ENCODE measurements at places on chromosomes 13 and 19. TPM values are rescaled to one million over a fixed set of nuclear protein-coding genes. Genes with fewer than 3 reads are reported as not detected.

Gene LCP1
- polyA plus RNA-seq: 2.0 TPM

Gene CD22
- polyA plus RNA-seq: 0.32 TPM

Gene CYP4F11
- polyA plus RNA-seq: 0.08 TPM

Gene NANOS3
- polyA plus RNA-seq: not detected

Gene RNF6
- polyA plus RNA-seq: 20.2 TPM

Gene NLRP9
- not detected for polyA plus RNA-seq

Gene ELAVL1
- polyA plus RNA-seq: 41.4 TPM

GRCh38 chr13:25980255-25980654 lies 71.6 kb downstream of the SHISA2 start:
- DNase-seq: no peak

GRCh38 chr19:34348899-34349487 lies 16.0 kb upstream of the GPI start:
- no peak for DNase-seq

DNA sequence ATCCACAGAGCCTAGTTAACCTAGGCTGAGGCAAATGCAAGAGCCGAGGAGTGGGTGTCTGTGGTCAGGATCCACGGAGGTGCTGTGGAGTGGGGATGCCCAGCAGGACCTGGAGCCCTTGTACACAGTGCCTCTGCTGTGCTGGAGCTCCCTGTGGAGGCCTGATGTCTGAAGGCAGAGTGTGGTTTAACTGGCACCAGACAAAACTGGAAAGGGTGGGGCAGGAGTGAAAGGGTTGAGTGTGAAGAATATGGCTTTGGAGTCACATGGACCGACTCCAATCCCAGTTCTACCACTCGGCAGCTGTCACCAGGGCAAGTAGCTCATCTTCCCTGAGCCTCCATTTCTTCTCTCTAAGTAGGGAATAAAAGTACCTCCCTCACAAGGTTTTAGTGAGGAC lies 60.3 kb upstream of the GPR12 start:
- DNase-seq: no peak

GRCh38 chr13:19881641-19882040 lies 18.2 kb upstream of the ZMYM5 start:
- DNase-seq: no peak

DNA sequence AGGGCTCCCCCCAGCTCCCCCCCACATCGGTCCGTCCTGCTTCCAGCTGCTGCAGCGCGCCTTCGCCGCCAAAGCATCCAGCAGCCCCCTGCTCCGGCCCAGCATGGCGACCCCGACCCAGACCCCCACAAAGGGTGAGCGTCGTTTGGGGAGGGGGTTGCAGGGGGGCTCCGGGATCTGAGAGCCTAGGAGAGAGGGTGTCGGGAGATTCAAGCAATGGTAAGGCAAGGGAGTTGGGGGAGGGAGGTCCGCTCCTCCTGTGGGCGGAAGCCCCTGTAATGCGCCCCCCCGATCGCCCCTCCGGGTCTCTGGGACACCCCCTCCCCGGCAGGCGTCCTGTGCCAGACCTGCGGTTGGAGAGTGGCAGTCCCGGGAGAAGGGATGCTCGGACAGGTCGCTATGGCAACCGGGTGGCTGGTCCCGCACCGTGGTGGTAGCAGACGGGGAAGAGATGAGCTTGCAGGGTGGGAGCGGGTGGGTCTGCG lies at the start of gene FXYD7:
Gene FXYD7, plus strand, starts transcription at position 25 of the 485 bp plus-strand sequence. Its CDS starts 79 bp downstream, at position 104.
- no peak for DNase-seq

DNA sequence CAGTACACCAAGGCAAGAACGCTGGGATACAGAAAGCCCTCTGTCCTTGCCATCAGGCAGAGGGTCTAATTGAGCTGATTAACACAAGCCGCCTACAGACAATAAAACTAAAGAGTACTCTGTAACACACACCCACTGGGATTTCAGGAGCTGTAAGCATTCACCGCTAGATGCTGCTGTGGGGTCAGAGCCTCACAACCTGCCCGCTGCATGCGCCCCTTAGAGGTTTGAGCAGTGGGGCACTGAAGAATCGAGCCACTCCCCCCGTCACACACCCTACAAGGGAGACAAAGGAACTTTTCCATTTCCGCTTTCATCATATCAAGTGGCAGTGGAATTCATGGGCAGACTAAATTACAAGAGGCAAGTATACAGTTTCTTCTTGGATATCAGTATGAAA lies 1080.6 kb downstream of the PCDH17 start:
- DNase-seq: no peak

- peak; percentile 52 for DNase-seq
Observed at GRCh38 chr13:109275852-109276251, 510.5 kb downstream of the IRS2 start.

GRCh38 chr13:92175330-92175729 lies 776.9 kb downstream of the GPC5 start:
- DNase-seq: no peak

DNA sequence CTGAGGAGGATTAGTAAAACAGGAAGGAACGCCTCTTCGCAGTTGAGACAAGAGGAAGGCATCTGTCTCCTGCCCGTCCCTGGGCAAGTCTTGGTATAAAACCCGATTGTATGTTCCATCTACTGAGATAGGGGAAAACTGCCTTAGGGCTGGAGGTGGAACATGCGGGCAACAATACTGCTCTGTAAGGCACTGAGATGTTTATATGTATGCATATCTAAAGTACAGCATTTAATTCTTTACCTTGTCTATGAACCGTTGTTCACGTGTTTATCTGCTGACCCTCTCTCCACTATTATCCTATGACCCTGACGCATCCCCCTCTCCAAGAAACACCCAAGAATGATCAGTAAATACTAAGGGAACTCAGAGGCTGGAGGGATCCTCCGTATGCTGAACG lies 722 bp upstream of the TIMM50 start:
- DNase-seq: no peak

- DNase-seq: no peak
Observed at GRCh38 chr13:67298297-67298696, 68.2 kb upstream of the PCDH9 start.

DNA sequence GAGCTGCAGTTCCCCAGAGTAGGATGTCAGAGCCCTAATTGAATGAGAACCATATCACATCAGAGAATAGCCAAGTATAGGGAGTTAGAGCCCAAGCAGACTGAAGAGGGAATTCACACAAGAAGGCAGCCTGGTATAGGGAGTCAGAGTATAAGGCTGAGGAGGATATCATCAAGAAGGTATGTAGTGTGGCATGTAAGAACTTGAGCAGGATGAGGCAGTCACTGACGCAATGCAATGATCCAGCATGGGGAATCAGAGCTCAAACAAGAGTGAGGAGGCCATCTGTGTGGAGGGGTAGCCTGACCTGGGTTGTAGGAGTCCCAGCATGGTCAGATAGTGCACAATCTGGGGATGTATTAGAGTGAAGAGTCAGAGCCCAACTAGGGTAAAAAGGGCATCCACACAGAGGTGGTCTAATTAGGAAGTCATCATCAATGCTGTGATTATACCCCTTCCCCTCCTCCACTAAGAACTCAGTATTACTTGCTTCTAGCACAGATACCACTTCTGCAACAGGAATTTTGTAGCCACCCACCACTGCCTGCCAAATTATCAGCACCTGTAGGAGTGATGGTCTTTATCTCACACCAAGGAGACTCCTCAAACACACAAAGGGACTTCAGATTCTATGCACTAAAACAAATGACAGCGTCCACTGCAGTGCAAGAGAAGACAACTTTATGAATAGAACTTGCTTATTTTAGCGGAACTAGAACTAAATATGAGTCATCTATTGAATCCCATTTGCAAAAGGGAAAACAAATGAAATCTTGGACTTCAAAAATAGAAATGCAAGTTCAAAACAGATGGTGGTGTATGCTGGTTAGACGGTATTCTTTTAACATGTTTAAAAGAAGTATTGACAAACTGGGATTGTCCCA lies 107.2 kb downstream of the FNDC3A start:
- DNase-seq: no peak

DNA sequence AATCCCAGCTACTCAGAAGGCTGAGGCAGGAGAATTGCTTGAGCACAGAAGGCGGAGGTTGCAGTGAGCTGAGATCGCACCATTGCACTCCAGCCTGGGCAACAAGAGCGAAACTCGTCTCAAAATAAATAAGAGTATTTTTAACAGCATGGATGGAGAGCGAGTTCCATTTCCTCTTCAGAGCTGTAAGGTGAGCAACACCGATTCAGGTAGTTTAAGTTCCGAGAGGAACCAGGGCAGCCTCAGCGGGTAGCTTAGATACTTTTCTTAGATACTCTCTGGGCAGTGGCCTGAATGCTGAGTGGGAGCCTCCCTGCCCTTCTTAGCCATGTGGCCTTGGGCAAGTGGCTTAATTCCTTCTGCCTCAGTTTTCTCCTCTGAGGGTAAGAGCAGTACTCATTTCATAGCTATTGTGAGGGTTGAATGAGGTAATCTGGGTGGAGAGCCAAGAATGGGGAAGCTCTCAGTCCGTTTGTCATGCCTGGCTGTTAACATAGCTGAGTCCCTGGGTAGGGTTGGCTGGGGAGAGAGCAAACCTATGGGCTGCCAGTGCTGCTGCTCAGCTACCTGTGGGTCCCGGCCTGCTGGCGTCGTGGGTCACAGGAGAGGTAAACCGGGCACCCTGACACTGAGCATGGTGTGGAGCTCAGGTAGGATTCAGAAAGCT lies 4.1 kb downstream of the ATP11A start:
- no peak for DNase-seq

DNA sequence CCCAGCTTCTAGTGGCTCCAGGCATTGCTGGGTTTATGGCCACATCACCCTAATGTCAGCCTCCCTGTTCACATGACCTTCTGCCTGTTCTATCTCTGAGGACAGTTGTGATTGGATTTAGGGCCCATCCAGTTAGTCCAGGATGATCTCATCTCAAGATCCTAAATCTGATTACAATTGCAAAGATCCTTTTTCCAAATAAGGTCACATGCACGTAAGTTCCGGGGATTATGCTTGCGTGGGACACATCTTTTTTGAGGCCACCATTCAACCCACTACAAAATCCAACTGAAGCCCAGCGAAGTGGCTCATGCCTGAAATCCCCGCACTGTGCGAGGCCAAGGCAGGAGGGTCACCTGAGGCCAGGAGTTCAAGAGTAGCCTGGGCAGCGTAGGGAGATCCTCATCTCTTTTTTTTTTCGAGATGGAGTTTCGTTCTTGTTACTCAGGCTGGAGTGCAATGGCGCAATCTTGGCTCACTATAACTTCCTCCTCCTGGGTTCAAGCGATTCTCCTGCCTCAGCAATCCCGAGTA lies 12.3 kb downstream of the PLD3 start:
- DNase-seq: no peak

- no peak for DNase-seq
Observed at GRCh38 chr19:30446850-30447552, 74.8 kb downstream of the ZNF536 start.

- DNase-seq: no peak
Observed at GRCh38 chr13:113671066-113672001, 4.3 kb downstream of the GRK1 start.

DNA sequence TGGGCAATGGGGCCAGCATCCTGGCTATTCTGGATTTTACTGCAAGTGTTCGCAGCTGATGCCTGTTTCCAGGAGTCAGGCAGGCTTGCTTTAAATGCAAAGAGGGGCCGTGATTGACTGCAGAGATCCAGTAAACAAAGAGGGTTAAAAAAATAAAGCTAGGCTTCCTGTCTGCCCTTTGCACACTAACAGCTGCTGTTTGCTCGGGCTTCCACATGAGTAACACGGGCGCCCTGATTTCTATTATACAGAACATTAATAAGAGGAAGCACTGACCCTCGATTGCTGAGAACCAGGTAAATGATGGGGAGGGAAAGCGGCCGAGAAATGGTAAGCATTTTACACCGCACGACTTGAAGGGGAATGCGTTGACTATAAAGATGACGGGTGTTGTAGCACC lies 254.2 kb upstream of the ZNF507 start:
- no peak for DNase-seq

- DNase-seq: no peak
Observed at GRCh38 chr19:15129856-15130585, 22.8 kb downstream of the SYDE1 start.

GRCh38 chr13:48446464-48446863 lies 33.6 kb upstream of the LPAR6 start:
- DNase-seq: no peak

- no peak for DNase-seq
Observed at GRCh38 chr19:41159881-41160280, 33.1 kb upstream of the CYP2S1 start.

DNA sequence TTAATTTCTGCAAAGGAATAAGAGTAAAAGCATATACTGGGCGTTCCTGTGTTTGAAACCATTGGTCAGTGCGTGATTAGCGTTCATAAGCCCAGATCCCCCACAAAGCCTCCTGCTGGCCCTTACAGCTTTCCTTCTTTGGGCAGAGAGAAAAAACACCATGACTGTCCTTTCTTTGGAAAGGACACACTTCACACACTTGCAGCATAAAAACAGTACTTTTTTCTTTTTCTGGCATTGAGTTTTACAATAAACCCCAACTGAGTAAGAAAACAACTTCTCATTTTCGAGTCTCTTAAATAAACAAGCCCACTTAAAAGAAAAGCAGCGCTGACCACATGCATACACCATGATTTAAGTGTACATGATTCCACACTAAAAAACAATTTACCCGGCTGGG lies 35.8 kb downstream of the SMAD9 start:
- no peak for DNase-seq

- DNase-seq: no peak
Observed at GRCh38 chr19:30153326-30154210, 211.5 kb downstream of the URI1 start.

DNA sequence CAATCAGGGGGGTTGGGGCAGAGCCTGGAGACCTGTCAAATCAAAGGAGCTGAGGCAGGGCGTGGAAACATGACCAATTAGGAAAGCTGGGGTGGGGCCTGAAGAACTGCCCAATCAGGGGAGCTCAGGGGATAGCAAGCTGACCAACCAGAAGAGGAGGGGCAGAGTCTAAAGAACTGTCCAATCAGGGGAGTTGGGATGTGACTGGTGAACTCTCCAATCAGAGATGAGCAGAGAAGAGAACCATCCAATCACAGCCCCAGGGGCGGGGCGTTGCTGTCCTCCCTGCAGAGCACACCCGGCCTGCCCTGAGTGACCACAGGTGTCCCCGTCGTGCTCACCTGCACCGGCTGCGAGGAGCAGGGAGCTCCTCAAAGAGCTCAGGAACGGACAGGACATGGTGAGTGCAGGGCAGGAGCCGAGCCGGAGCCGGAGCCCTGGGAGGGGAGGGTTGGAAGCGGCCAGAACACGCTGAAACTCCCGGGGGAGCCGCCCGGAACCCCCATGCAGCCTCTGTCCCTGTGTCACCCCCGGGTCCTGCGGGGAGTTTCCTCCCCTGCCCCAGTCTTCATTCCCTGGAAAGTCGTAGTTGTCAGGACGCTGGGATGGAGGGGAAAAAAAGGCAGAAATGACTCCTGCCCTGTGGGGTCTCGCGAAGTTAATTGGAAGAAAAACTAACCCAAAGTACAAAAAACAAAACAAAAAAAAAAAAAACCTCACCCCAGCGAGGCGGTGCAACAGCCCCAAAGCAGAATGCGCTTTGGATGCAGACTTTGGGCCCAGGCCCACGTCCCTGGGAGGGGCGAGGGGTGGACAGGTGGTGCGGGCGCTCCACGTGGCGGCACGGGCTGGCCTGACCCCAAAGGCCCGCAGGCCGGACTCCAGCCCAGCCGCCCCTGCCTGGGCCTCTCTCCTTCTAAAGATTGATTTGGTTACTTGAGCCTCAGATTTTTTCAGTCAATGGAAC lies at the start of gene ZNF556:
Gene ZNF556, plus strand, starts transcription at position 311 of the 967 bp plus-strand sequence. Its CDS starts 87 bp downstream, at position 398.
- peak; percentile 77 for DNase-seq

All from psoas muscle (tissue), 8 donors.